ENCODE measurements at places on chromosomes 6 and 20. TPM values are rescaled to one million over a fixed set of nuclear protein-coding genes. Genes with fewer than 3 reads are reported as not detected.

- no peaks in the 10 kb centered on the region for H3K27me3 ChIP-seq
- no peak overlapping the region for H3K4me3 ChIP-seq
- H3K36me3 ChIP-seq: no peaks in the 10 kb centered on the region
- H3K4me1 ChIP-seq: no peaks in the 10 kb centered on the region
- H3K27ac ChIP-seq: no peak overlapping the region
Measured at GRCh38 chr20:53839423-53840176, 230.8 kb downstream of the BCAS1 start.

DNA sequence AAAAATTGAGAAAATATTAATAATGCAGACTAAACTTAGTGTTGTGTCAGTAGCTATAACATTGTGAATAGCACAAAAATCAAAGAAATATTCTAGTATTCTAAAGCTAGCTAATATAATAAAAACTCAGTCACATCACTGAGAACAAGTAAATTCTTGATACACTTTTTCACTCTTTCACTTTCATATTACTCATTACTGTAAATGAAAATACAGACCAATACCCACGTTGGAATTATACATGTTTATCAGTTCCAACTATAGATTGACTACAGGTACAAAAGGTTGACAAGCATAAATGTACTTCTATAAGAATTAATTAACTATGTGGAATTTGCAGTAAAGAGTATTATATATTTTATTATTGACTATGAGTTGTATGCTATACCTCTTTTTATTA is 1043.4 kb upstream of the FLRT3 start:
- no peak overlapping the region for H3K27ac ChIP-seq
- no peak overlapping the region for H3K4me3 ChIP-seq
- no peaks in the 10 kb centered on the region for H3K4me1 ChIP-seq
- no peak for DNase-seq
- no peaks in the 10 kb centered on the region for H3K36me3 ChIP-seq
- H3K27me3 ChIP-seq: no peaks in the 10 kb centered on the region

DNA sequence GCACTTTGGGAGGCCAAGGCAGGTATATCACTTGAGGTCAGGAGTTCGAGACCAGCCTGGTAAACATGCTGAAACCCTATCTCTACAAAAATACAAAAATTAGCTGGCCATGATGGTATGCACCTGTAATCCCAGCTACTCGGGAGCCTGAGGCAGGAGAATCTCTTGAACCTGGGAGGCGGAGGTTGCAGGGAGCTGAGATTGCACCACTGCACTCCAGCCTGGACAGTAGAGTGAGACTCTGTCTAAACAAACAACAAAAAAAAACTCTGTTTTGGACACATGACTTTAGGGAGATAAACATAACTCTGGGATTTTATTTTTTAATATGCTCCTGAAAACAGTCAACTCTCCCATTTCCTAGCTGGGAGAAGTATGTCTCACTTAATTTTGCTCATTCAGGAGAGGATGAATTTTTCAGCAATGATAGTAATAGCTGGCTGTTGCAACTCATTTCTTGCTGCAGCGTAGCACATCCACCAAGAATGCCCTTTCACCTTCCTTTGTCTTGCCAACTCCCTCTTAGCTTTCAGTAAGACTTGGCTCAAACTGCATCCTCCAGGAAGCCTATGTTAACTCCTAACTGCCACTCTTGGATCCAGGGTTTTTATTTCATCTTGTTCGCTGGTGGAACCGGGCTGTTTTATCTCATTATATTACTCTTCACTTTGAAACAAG is 24.3 kb downstream of the TOP1 start:
- H3K4me3 ChIP-seq: no peak overlapping the region
- H3K27me3 ChIP-seq: no peaks in the 10 kb centered on the region
- peaks cover 2% of the 10 kb centered on the region for H3K36me3 ChIP-seq
- H3K27ac ChIP-seq: no peak overlapping the region

The PRSS35 gene
- 1.1 TPM for total RNA-seq

The PKHD1 gene
- not detected for total RNA-seq

The TRIM10 gene
- not detected for total RNA-seq

The HAO1 gene
- not detected for total RNA-seq

The GJA1 gene
- total RNA-seq: 164 TPM

The ARFGEF2 gene
- total RNA-seq: 21.9 TPM

The REM1 gene
- not detected for total RNA-seq

Measured in SJSA1 (cell line).